Left hindlimb (tissue), 1 donor: ENCODE measurements at places on chromosomes 2 and 18.

DNA sequence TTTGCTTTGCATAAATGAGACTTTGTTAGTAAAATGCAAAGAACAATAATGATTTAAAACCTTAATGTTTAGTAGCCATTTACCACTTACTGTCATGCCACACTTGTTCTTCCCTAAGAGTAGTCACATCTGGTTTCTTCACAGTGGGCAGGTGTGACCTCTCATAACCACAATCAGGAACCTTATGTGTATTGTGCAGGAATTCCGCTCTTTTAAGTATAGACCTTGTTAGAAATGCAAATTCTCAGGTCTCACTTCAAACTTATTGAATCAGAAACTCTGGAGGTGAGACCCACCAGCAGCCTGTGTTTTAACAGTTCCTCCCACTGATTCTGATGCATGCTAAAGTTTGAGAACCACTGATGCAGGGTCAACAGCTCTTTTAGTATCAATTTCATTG is 518.8 kb upstream of the MEX3C start:
- DNase-seq = no peak

- no peak for DNase-seq
These were observed 260.0 kb downstream of the ATAD2B start for GRCh38 chr2:23666980-23667357.

- no peak for DNase-seq
These were observed 358.9 kb downstream of the ZEB2 start for GRCh38 chr2:144161061-144161460.

GRCh38 chr2:42906557-42907411 is 114.4 kb upstream of the HAAO start:
- DNase-seq = peak; percentile 83

GRCh38 chr2:120763508-120763907 is 27.8 kb downstream of the GLI2 start:
- peak; percentile 30 for DNase-seq

- DNase-seq = no peak
These were observed 118.6 kb upstream of the SKOR2 start for GRCh38 chr18:47370052-47370451.

- no peak for DNase-seq
These were observed 120.6 kb downstream of the PRKRA start for GRCh38 chr2:178330175-178331017.

DNA sequence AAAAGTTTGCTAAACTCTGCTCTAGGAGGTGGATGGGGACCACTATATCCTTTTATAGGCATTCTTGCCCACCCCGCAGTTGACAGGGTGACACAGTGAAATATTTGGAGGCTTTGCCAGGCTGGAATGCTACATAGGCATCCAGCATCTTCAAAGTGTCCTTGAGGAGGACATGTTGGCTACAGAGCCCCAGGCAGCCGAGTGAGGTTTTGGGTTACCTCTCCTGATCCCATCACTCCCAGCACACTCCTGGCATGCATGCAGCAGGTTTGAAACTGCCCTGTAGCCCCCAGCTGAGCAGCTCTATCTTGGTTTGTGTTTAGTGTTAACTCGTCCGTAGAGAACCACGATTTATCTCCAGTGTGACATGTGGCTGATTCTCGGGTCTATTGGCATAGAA is 7.3 kb downstream of the FOSL2 start:
- no peak for DNase-seq

DNA sequence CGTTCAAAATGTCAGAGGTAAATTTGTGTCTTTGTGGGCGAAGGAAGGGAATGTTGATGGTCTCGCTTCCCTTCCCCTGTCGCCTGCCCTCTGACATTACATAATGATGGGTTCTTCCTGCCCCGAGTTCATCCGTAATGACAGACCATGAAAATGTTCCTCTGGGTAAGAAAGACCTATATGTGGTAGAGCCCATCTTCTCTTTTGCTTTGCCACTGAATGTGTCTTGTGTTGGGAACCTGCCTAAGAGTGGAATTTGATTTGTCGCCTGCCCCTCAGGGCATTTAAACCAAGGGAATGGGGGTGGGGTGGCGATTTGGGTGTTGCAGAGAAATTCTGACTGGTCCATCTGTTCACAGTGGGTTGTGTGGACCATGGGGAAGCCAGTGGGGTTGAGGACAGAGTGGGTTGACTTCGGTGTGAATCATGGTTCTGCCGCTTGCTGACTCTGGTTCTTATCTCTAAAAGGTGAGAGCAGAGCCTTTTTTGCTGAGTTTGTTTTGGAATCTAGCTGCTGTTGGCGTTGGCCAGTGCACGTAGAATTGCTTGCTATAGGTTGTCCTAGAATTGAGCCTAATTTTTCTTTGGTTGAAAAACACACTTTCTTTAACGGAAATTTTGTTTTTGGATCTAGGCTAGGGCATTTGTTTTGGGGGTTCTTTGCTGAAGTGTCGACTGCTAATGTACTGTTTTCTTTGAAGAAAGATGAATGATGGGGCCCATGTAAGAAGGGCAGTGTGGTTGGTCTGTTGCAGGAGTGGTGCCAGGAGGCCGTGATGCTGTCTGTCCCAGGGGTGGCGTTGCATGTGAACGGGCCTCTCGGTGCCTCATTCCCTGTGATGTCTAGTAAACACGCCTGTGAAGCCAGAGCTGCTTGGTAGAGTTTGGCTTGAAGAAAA is 1.3 kb downstream of the INPP4A start:
- DNase-seq = peak; percentile 46

- DNase-seq = peak; percentile 53
These were observed at the start of gene FBLN7 for GRCh38 chr2:112138159-112139032. Gene FBLN7, plus strand, starts transcription at chr2:112138385. Its CDS starts 271 bp downstream, at chr2:112138656.

DNA sequence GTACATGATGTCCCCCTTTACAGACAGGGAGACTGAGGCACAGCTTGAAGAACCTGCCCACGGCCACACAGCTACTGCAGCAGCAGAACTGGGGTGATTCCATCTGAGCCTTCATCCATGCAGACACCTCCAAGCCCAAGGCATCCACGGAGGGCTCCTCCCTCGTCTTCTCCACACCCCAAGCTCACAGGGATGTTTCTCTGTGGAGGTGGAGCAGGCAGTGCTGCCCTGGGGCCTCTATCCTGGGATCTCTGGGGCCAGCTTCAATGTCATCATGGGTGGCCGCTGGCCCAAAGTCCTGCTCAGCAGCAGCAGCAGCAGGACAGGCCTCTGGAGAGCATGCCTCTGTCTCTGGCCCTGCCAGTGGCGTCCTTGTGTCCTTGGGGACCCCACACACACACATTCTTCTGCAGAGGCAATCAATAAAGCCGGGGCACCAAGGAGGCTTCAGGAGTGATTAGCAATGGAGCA is 31.2 kb downstream of the ADI1 start:
- DNase-seq = no peak

DNA sequence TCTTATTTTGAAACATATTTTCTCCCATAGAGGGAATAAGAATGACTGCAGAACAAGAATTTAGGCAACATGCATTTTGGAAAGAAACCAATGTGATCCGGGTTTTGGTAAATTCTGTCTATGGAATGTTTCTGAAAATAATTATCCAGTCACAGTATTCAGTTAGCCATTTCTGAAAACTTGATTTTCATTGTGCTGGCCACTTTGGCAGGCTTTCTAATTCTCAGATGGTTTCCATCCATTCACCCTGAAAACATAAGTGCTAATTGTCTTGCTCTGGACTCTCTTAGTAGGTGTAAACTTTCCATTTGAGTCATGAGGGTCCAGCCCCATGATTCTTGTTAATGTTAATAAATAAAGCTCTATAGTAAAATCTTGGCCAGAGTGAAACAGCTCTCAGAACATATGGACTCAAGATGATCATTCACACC is 176.5 kb downstream of the RBM43 start:
- DNase-seq = no peak

DNA sequence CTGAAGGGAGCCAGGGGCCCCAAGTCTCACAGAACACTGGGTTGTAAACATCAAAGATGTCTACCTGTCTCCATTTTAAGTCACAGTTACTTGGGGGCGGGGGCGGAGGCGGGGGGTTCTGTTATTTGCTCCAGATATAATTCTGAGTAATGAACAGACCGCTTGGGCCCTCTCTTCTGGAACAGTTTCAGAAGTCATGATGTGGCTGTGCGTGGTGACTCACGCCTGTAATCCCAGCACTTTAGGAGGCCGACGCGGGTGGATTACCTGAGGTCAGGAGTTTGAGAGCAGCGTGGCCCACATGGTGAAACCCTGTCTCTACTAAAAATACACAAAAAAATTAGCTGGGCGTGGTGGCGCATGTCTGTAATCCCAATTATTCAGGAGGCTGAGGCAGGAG is 157.9 kb upstream of the APCDD1 start:
- no peak for DNase-seq

GRCh38 chr2:36493306-36493705 is 104.7 kb downstream of the FEZ2 start:
- no peak for DNase-seq

- peak; percentile 49 for DNase-seq
These were observed 56.2 kb downstream of the ITSN2 start for GRCh38 chr2:24304098-24304497.

- no peak for DNase-seq
These were observed 115.3 kb upstream of the RBBP8 start for GRCh38 chr18:22817844-22818243.

DNA sequence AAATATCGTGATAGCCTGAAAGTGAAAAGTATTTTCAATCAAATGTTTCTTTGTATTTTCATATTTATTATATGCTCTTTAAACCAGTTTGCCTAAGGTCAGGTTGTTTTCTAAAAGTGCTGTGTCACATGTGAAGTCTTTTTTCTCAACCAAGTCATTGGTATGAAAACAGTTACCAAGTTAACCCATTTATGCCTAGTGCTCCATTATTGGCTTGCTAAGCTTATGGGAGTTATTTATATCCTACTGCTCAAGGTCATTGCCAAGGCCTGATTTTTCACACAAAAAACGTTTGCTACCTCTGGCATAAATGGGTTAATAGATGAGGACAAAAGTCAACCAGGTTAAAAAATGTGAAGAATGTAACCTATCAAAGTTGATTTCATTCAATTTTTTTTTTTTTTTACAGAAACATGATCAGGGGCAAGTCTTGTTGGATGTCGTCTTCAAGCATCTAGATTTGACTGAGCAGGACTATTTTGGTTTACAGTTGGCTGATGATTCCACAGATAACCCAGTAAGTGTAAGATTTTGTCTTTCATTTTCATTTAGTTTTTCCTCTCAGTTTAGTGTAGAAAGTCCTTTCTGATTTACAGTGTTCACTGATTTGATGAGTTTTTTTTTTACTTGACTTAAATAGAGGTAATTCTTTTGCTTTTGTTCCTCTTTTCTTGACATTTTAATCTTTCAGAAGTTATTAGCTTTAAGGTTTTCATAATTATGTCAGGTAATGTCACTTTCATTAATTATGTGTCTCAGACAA is 102.6 kb downstream of the PTPN4 start:
- no peak for DNase-seq

- no peak for DNase-seq
These were observed 60.2 kb upstream of the TXNDC2 start for GRCh38 chr18:9825571-9826073.

- DNase-seq = peak; percentile 14
These were observed 105.5 kb downstream of the RNF144A start for GRCh38 chr2:7022492-7023385.

DNA sequence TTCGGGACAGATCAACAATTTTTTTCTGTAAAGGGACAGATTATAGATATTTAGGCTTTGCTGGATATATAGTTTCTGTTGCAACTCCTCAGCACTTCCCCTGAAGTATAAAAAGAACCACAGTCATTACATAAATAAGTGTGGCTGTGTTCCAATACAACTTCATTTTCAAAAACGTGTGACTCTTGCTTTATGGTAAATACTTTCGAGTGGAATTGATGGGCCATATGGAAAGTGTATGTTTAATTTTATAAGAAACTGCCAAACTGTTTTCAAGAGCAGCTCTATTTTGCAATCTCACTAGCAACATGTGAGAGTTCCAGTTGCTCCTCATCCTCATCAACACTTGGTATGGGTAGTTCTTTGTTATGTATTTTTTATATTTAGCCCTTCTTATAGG is 370.9 kb downstream of the PLCL1 start:
- DNase-seq = no peak

GRCh38 chr2:207813221-207813916 is 43.7 kb upstream of the FZD5 start:
- no peak for DNase-seq

DNA sequence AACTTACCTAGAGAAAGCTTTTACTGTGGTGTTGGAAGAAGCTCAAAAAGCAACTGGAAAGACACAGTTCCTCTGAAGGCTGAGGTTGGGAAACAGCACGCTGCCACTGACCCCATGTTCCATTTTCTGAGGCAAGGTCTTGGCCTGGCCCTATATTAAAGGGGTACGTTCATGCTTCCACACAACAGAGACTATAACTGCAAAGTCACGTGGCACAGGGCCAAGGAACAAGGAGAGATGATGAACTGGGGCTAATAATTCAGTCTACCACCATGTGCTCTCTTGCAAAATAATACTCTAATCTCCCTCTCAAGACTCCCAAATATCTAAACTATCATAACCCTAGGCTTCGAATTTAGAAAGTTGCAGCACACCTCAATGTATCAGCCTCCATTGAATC is 381.6 kb downstream of the DSEL start:
- no peak for DNase-seq

- DNase-seq = no peak
These were observed 169.1 kb downstream of the LAMA1 start for GRCh38 chr18:6948281-6949055.

- DNase-seq = no peak
These were observed 130.5 kb downstream of the DYSF start for GRCh38 chr2:71583876-71584275.

GRCh38 chr18:22826726-22827125 is 106.4 kb upstream of the RBBP8 start:
- DNase-seq = no peak
